ENCODE measurements at places on chromosomes 7 and 10.

- no peak for DNase-seq
These were observed 442.3 kb upstream of the ZMIZ1 start for GRCh38 chr10:78626471-78626870.

DNA sequence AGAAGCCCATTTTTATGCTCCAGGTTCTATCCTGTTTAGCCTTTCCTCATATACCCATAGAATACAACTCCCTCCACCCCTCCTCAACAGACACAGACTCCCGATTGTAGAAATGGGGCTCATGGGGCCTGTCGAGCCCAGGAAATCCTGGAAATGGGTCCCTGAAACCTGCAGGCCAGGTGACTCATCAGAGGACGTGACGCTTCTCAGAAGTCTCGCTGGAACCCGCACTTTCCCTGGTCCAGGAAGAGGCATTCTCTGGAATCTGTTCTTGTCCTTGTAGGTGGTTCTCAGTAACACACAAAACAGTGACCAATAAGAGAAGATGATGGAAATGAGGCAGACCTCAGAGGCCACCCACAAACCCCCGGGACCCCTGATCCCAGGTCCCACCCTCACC lies 244.8 kb upstream of the PPP2R2D start:
- no peak for DNase-seq

GRCh38 chr7:142941541-142941940 lies 2.3 kb downstream of the LLCFC1 start:
- DNase-seq: no peak

DNA sequence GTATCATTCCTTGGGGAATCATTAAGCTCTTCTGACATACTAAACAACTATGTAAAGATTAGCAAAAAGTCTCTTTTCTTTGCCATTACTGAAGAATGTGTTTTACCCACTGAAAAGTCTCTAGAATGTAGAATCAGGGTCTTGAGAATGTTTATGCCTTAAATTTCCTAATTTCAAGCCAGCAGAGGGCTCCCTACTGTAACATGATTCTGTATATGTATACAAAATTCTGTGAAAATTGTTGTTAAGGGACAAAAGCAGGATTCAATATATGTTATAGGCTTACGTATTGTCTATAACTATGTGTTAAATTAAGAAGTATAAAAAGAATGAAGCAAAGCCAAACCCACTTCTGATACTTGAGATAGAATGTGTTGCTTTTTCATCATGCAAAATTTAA lies 296.9 kb upstream of the DGKB start:
- DNase-seq: no peak

GRCh38 chr7:129084801-129085551 lies 30.1 kb upstream of the TNPO3 start:
- DNase-seq: no peak

DNA sequence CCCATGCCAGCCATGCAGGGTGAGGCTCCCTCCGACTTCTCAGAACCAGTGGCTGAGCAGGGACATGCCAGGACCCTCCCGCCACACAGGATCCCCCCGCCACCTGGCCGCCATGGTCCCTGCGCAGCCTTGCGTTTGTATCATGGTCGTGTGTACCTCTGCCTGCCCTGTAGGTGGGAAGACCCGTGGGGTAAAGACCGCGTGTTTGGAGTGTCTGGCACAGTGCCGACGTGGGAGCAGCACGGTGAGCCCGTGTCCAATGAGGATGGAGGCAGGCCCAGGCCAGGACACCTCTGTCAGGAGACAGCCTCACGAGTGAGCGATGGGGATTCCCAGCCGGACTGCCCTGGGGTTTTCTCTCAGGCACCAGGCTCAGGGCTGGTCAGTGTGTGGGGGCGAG lies 31.9 kb downstream of the NKX6-2 start:
- DNase-seq: no peak

DNA sequence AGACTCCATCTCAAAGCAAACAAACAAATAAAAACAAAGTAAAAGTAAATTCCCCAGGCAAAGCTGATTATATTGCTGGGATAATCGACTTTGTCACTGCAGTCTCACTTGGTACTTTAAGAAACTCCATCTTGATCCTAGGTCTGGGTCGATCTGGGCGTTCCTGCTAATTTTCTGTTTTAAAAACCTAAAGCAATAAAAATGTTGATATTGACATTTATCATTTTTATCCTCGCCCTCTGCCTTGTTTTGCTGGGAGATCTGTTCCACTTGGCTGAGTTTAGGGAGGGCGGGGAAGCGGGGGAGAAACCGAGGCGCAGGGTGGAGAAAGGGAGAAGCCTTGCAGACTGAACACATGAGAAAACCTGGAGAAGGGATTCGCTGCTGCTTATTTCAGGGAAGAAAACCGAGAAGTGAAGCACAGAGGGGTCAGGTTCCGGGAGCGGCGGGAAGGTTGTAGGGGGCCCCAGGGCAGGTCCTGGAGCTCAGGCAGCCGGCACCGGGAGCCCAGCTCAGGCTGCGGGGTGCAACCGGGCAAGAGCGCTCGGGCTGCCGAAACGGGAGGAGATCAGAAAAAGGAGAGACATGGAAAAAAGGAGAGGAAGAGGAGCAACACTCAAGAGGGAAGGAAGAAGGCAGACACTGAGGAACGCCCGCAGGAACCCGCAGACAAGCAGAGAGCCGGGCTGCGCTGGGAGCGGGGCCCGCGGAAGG lies 27.3 kb upstream of the KMT2C start:
- DNase-seq: no peak

- no peak for DNase-seq
These were observed 158.2 kb downstream of the ST7 start for GRCh38 chr7:117111535-117111934.

DNA sequence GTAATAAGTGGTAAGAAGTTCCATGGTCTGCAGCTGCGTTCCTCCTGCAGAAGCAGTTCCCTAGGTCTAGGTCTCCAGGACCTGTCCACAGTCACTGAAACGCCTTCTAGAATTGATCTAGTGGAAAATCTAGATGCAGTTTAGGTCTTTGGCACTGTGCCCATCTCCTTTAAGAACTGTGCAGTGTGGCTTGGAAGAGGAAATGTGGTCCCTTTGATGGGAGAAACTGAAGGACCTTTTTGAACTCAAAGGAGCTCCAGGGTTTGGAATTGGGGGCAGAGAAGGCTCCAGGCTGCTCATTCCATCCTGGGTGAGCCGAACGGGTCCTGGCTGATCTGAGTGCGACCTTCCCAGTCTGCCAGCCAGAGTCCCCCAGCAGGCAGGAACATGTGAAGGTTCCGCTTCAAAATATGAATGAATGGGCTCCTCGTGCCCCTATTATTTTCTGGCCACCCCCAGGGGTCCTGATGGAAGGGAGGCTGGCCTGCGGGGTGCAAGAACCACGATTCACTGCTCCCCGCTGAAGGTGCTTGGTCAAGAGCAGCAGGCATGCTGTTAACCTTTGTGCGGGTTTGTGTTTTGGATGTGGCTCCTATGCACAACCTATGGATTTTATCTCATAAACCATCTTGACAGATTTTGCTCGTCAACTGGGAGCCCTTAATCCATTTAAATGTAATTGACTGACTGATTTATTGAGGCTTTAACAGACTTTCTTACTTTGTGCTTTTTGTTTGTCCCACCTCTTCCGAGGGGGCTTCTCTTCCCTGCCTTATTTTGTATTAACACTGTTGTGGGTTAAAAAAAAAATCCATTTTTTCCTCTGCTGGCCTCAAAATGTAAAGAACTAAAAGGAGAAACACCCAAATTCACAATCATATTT lies 36.7 kb downstream of the ZNF467 start:
- no peak for DNase-seq

- DNase-seq: no peak
These were observed 92.6 kb downstream of the DGKI start for GRCh38 chr7:137753948-137754851.

GRCh38 chr10:83522881-83523386 lies 616.4 kb upstream of the GHITM start:
- no peak for DNase-seq

Data from stimulated activated CD4-positive, alpha-beta T cell treated with anti-CD3 and anti-CD28 coated beads, Interleukin-15, amount 100 ng/mL, for 1 hour (primary cell).